ENCODE measurements at places on chromosomes 13 and 19.

DNA sequence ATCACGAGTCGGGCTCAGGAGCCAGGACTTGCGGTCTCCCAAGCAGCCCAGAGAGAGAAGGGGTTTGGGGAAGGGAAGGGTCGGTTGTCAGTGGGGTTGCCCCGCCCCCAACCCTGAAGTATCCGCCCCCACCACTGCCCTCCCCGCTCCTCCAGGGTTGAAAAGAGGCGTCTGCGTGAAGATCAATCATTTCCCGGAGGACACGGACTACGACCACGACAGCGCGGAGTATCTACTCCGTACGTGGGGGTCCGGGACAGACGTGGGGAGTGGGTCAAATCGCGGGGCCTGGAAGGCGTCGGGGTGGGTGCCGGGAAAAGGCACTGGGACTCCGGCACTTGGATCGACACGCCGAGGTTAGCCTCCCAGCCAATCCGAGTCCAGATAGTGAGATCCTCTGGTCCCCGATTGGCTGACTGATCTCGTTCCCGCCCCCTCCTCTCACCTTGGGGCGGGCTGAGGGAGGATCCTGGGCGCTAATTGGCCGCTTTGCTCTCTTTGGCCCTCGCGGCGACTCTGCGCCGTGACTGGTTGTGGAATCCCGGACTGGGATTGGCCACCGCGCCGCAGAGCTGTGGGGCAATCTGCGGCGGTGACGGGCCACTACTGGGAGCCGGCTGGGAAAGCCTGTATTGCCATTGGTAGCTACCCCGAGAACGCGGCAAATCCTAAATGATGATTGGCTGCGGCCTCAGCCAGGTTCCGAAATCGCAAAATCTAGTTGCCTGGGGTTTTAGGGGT, 13.3 kb upstream of the CACNG6 start:
- no peak for DNase-seq

GRCh38 chr19:51479531-51480331, 1.4 kb downstream of the CEACAM18 start:
- DNase-seq: no peak

DNA sequence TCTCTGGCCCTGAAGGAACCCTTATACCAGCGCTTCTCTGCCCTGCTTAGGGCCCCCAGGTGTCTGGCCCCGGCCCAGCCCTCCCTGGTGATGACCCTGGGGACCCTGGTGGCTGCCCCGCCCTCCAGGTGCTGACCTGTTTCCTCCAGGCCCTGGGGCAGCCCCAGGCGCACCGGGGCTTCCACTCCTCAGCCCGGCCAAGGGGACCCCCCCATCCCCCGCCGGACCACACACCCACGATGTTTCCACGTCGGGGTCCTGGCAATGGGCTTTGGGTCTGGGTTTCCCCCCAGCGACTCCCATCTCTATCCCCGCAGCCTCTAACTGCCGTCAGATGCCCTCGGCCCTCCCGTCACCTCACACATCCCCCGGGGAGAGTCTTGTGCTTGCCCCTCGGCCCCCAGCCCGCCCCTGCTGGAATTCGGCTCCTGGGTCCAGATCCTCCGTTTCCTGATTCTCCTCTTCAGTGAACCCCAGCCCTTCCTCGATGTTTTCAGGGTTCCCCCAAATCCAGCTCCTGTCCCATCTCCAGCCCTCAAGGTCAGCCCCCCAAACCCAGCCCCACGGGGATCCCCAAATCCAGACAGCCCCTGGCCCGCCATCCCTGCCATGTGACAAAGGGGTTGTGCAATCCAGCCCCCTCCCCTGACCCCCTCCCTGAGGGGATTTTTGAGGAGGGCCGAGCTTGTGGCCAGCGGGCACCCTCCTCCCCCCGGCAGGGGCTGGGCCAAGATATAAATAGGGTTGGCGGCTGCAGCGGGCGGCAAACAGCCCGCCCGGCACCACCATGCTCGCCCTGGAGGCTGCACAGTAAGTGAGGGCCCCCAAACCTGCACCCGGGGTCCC, at the start of gene SPIB:
Gene SPIB (plus strand): TSS at position 763 of the 846 bp plus-strand sequence. CDS start 25 bp downstream, at position 788.
- no peak for DNase-seq

DNA sequence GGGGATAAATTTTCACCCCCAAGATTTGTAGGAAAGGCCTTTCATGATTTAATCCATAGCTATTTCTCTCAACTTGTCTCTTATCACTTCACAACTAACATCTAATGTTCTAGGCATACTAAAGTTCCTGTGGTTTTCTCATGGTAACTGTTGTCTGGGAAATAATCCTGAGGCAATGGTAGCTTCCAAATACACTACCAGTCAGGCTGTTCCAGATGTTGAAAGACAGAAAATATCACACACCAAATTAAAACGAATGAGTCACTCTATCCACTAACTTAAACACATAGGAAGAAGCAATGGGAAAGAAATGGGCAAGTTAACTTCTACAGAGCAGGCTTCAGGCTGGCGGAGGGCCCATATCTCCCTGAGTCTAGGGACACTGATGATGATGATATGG, 77.7 kb upstream of the MYO16 start:
- no peak for DNase-seq

DNA sequence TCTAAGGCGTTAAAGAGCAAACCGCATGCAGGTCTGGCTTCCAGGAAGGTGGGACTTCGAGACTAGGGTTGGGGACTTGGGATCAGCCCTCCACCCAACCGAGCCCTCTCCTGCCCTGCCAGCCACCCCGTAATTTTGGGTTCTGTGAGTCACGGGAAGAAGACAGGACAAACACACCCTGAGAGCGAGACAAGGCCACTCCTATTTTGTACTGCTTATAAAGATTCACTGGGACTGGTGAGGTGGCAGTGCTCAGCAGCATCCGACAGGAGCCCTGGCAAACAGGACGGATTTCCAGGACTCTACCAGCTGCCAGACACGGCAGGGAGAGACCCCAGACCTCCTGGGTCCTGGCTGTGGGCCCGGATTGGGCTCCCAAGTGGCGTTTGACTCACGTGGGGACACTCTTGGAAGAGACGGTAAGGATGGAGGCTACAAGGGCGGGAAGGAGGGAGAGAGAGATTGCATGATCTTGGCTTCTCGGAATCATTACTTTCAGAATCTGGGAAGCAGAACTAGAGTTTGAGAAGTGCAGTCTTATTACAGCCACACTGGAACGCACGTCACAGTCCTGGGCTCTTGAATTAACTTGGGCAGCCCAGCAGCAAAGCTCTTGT, at the start of gene C5AR2:
Gene C5AR2 (plus strand): TSS at position 245 of the 617 bp plus-strand sequence. CDS start 8,625 bp downstream, outside the sequence.
- no peak for DNase-seq

DNA sequence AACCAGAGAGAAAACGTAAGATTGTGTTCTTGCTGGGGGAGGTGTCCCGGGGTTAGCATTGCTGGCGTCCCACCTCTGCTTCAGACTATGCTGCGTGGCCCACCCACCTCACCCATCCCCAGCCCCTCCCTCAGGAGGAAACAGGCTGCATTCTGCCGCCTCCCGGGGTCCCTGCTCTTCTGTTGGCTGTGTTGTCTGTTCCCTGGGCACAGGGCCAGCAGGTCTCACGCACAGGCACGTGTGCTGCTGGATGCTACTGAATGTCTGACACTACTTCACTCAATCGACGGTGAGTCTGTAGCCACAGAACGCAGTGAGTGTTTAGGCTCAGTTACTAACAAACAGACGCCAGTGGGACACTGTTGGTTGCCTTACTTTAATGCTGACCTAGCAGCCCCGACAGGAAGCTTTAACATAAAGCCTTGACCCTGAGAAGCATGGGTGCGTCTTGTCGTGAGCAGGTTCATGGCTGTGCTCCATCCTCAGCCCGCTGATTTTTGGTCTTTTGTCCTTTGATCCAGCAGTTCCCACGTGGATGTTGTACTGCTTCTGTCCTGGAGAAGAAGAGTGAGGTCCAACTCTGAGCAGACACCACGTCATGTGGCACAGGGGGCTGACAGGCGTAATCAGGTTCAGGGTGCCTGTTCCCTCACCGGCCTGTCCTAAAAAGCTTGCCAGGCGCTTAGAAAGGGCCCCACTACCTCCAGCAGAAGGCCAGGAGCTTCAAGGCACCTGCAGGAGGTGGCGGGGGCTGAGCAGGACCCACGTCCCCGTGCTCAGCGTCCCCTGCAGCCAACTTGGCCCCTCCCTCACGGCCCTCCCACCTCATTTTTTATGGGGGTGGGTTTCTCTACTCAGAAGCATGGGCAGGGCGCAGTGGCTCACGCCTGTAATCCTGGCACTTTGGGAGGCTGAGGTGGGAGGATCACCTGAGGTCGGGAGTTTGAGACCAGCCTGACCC, 26.0 kb downstream of the NAXD start:
- DNase-seq: no peak
